Globus pallidus (tissue), 1 donor: ENCODE measurements at places on chromosomes 3 and 15.

DNA sequence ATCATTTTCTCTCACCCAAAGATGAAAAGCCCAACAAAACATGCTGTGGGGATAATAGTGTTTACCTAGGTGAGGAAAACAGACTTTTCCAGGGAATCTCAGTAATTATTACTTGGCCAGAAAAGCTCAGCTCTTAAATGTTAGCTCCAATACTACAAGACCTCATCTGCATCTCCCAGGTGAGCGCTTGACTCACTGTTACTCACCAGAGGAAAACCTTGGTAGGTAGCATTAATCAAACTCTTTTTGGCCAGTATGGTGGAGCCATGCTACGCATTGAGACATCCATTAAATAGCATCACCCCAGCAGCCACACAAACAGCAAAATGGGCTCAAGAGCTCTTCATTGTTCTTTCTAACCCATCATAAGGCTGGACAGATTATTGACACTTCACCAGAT is 99.0 kb downstream of the TIGIT start:
- DNase-seq = no peak

- DNase-seq = peak; percentile 4
Observed at GRCh38 chr15:69609176-69609575, 156.6 kb downstream of the RPLP1 start.

GRCh38 chr3:155323063-155323666 is 29.7 kb upstream of the STRIT1 start:
- DNase-seq = peak; percentile 31

- DNase-seq = no peak
Observed at GRCh38 chr3:127606981-127607595, 8.9 kb downstream of the MCM2 start.

GRCh38 chr3:16294844-16295243 is 29.8 kb downstream of the OXNAD1 start:
- DNase-seq = no peak

GRCh38 chr3:50122071-50122470 is 33.1 kb upstream of the SEMA3F start:
- no peak for DNase-seq

GRCh38 chr15:101723171-101723873 is 951 bp downstream of the TARS3 start:
- no peak for DNase-seq

- no peak for DNase-seq
Observed at GRCh38 chr3:18370672-18371071, 54.5 kb downstream of the SATB1 start.

GRCh38 chr15:64530918-64531317 is 70.5 kb downstream of the ZNF609 start:
- no peak for DNase-seq

DNA sequence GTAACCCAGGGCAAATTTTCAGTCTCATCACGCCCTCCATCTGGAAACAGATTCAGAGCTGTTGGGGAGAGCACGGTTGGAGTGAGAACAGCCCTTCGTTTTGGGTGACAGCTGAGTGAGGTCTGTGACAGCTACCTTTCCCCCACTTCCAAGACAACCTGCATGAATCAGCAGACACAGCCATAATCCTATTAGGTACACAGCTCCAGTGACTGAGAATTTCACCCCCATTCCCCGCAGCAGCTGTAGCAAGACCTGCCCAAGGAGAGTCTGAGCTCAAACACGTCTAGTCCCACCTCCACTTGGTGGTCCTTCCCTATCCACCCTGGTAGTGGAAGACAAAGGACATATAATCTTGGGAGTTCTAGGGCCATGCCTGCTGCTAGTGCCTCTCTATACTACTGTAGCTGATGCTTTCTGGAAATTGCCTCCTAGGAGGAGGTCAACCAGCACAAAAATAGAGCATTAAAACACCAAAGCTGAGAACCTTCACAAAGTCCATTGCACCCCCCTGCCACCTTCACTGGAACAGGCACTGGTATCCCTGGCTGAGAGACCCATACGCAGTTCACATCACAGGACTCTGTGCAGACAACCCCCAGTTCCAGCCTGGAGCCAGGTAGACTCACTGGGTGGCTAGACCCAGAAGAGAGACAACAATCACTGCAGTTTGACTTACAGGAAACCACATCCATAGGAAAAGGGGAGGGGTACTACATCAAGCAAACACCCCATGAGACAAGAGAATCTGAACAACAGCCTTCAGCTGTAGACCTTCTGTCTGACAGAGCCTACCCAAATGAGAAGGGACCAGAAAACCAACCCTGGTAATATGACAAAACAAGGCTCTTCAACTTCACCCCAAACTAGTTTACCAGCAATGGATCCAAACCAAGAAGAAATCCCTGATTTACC is 448.6 kb upstream of the CBLB start:
- no peak for DNase-seq

DNA sequence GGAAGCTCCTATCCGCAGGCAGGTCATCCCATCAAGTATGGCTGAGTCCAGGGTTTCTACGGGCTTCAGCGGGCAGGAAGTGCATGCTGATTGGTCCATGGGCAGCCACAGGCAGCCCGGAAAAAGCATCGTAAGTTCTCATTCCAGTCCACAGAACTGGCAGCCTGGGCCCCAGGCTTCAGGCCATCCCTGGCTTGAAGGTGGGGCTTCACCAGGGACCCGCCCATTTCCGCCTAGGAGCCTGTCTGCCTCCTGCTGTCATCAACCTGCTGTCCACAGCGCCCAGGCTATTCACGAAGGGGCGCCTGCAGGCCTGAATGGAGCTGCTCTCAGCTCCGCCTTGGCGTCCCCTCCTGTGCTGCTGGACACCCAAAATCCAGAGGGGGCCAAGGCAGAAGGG is 13.9 kb downstream of the PCYT1A start:
- DNase-seq = no peak

DNA sequence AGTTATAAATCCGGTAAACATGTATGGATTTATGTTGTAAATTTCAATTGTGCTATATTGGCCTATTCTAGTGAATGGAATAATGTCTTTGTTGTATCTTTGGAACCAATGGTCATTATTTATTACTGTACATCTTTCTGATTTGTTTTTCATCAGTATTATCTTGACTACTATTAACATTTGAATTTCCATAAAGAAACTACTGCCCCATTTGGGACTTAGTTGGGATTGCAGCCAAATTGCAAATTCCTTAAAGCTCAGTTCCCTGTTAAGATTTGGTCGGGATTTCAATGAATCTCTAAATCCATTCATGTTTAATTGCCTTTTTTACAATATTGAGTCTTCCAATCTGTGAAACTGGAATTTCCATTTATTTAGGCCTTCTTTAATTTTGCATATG is 822.4 kb upstream of the CADM2 start:
- DNase-seq = peak; percentile 6

GRCh38 chr3:156290924-156291271 is 170.5 kb downstream of the KCNAB1 start:
- DNase-seq = no peak

- peak; percentile 45 for DNase-seq
Observed at GRCh38 chr3:49671291-49672288, 2.6 kb upstream of the APEH start.

DNA sequence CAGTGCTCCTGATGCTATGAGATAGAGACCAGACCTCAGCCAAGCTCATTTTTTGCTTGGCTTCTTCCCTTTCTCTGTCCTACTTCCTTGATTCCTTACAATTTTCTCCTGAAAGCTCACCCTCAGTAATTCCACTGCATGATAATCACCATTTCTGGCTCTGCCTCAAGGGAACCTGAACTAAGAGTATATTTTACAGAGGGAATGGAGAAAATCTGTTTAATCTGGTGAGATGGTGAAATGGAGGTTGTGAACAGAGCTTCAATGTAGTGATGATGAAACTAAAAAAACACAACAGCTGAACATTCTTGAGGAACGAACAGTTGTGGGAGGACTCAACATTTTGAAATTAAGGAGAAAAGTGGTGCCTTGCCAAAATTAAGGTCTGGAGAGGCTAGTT is 16.3 kb downstream of the HHLA2 start:
- DNase-seq = no peak

DNA sequence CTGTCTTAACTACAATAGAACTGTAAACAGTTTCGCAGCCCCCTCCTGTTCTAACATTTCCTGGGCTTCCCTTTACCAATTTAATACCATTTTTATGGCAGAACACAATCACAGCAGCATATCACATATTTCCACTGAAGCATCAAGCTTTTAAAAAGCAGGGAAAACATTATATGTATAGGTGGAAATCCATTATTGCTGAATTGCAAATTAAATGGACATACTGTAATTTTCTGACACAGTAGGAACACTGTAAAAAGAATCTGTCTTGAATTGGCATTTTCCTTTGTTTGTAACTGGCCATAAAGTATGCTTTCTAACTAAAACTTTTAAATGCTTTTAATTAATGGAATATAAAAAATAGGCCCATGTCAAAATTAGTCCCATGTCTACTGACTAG is 1385.8 kb downstream of the SI start:
- DNase-seq = no peak

GRCh38 chr15:63000706-63001105 is 41.8 kb upstream of the TPM1 start:
- no peak for DNase-seq

GRCh38 chr3:134095005-134095404 is 65.3 kb upstream of the SLCO2A1 start:
- no peak for DNase-seq

GRCh38 chr3:134035836-134036235 is 6.1 kb upstream of the SLCO2A1 start:
- no peak for DNase-seq

DNA sequence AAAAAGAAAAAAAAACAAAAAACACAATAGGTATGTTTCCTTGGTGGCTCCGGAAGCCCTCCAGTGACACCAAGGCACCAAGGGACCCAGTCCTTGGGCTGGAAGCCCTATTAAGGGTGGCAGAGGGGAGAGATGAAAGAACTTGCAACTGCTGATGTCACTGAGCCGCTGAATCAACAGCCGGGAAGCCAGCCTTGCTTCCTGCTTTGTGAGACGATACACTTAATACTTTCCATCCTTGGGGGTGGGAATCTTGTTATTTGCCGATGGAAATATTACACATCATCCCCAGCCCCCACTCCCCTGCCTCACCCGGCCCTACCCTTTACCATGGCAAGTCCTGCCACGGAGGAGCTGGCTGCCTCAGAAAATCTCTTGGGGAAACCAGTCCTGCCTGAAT is 5.6 kb upstream of the ISLR2 start:
- DNase-seq = no peak

DNA sequence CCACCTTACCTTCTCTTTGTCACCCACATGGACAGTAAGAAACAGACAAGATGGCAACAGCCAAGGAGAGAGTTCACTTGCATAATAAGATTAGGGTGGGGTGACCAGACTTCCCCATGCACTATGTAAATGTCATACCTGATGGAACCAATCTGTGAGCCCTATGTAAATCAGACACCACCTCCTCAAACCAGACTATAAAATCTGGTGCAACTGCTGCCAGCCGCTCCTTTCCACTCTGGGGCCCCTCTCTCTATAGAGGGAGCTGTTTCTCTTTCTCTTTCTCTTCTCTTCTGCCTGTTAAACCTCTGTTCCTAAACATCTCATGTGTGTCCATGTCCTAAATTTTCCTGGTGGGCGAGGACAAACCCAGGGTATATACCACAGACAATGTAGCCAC is 405.5 kb upstream of the CNTN4 start:
- DNase-seq = no peak

- DNase-seq = no peak
Observed at GRCh38 chr15:37820380-37821128, 113.9 kb upstream of the TMCO5A start.

DNA sequence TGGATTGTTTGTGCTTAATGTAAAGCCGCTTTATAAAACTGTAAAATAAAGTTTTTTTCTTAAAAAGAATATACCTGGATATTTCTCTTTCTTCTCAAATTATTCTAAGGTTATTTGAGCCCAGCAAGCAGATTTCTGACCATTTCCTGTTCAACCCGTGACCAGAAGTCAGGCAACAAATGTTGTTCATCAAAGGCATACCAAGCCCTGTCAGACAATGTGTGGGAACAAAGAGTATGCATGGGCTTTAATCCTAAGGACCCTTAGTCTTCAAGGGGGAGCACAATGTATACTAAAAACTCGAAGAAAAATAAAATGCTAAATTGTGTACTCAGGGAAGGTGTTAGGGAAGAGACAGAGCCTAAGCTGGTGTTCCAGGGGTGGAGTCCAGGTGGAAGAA is 26.6 kb upstream of the PAQR5 start:
- DNase-seq = no peak

GRCh38 chr15:86588413-86588812 is 508.7 kb downstream of the AGBL1 start:
- DNase-seq = no peak

- DNase-seq = no peak
Observed at GRCh38 chr15:52220937-52221660, 29.9 kb upstream of the GNB5 start.

GRCh38 chr15:70276401-70276800 is 178.7 kb upstream of the TLE3 start:
- DNase-seq = no peak

- no peak for DNase-seq
Observed at GRCh38 chr3:158777161-158777873, 24.5 kb upstream of the MFSD1 start.

DNA sequence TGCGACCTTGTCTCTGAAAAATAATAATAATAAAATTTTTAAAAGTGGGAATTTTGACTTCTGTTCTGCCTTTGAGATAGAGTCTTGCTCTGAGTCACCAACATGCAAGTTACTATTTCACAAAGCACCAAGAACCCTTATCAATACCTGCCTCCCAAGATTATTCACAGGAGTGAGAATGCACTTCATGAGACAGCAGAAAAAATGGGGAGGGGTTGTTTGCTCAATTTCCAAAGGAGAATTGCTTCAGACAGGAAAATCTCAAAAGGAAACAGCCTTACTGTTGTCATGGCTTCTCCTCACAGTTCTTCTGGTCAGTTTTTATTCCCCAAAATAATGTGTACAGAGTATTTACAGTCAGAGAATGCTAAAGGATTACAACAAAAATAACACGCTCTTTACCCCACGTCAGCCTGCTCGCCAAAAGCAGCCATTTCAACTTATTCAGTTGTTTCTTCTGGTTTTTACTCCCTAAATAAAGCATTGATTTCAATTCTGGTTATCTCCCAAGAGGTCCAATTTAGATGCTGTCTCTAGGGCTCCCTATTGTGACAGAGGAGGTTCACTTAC is 89.0 kb downstream of the PPCDC start:
- no peak for DNase-seq

GRCh38 chr3:177563792-177564191 is 366.5 kb upstream of the TBL1XR1 start:
- no peak for DNase-seq

- no peak for DNase-seq
Observed at GRCh38 chr3:99774467-99774866, 43.2 kb upstream of the CMSS1 start.

DNA sequence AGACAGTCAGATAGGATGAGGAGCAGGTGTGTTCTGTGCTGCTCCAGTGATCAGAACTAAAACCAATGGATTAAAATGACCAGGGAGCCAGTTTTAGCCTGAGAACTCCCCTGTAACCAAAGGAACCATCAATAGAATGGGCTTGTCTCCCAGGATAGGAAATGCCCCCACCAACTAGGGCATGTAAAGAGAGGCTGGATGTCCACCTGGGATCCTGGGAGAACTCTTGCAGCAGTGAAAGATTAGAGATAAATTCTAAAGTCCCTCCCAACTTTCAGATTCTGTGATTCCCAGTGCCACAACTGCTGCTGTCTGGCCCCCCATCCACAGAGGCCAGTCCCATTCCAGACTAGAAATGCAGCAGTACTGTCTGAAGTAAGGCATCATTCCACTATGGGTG is 33.8 kb downstream of the HDC start:
- DNase-seq = no peak

GRCh38 chr15:76974456-76975036 is 20.4 kb upstream of the PSTPIP1 start:
- no peak for DNase-seq

GRCh38 chr3:46981932-46982471 is 2.5 kb downstream of the NBEAL2 start:
- DNase-seq = no peak
